Stimulated activated CD8-positive, alpha-beta memory T cell treated with anti-CD3 and anti-CD28 coated beads, Interleukin-4, amount 100 ng/mL, for 1 hour (primary cell): ENCODE measurements at places on chromosomes 6 and 20.

GRCh38 chr6:142238881-142239280 lies 62.9 kb upstream of the ADGRG6 start:
- DNase-seq: no peak

GRCh38 chr6:87243812-87244211 lies 78.6 kb upstream of the SMIM8 start:
- DNase-seq: no peak

- DNase-seq: no peak
These were observed 30.4 kb downstream of the TGM2 start for GRCh38 chr20:38134427-38135270.

- no peak for DNase-seq
These were observed 13.9 kb upstream of the KLHL31 start for GRCh38 chr6:53679446-53679933.

- no peak for DNase-seq
These were observed 357.2 kb downstream of the CENPW start for GRCh38 chr6:126696921-126697693.

DNA sequence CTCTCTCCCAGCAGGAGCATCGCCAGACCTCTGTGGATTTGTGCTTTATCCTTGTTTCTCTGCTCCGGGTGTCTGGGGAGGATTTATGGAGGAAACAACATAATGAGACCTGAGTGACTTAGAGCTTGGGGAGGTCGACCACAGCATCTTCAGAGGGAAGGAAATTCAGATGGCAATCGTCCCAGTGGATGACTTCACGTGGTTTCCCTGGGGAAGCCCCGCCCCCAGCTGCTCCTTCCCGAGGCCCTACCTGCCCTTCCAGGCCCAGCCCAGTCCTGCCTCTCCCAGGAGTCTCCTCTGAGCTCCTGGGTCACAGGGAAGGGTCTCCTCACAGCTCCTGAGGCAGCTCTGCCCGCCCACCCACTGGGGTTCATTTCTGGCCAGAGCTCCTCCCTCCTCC lies 430.3 kb upstream of the SULF2 start:
- DNase-seq: no peak

GRCh38 chr6:4936681-4937041 lies 67.2 kb downstream of the RPP40 start:
- no peak for DNase-seq

- DNase-seq: no peak
These were observed 74.0 kb downstream of the HAO1 start for GRCh38 chr20:7866285-7866684.

GRCh38 chr6:39037707-39038106 lies 10.9 kb upstream of the GLP1R start:
- no peak for DNase-seq
